ENCODE measurements at places on chromosomes 2 and 18. TPM values are rescaled to one million over a fixed set of nuclear protein-coding genes. Genes with fewer than 3 reads are reported as not detected.

PLEK gene
- total RNA-seq = 2.6 TPM

GCKR gene
- total RNA-seq = not detected

EMILIN1 gene
- total RNA-seq = 8.4 TPM

FAM237A gene
- total RNA-seq = not detected

KIF5C gene
- total RNA-seq = 1.4 TPM

Measured in left colon (tissue), 2 donors.